ENCODE measurements at places on chromosomes 12 and 14. TPM values are rescaled to one million over a fixed set of nuclear protein-coding genes. Genes with fewer than 3 reads are reported as not detected.

GRCh38 chr12:26551385-26551784, 281.6 kb downstream of the ITPR2 start:
- DNase-seq, result no peak

DNA sequence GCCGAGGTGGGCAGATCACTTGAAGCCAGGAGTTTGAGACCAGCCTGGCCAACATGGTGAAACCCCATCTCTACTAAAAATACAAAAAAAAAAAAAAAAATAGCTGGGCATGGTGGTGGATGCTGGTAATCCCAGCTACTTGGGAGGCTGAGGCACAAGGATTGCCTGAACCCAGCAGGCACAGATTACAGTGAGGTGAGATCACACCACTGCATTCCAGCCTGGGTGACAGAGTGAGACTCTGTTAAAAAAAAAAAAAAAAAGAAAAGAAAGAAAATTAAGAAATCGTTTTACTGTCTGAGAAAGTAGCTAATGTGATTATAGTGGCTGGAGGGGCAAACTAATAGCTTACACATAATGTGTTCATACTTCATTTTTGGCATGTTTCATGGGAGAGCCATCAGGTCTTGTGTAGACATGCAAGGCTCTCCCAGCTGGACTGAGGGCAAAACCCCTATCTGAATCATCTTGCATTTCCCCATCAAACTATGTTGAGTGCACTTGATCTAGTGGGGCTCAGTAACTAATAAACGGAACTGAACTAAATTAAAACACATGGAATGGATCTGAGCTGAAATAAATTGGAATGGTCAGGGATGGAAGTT, 16.2 kb downstream of the KIF21A start:
- no peak for DNase-seq

DNA sequence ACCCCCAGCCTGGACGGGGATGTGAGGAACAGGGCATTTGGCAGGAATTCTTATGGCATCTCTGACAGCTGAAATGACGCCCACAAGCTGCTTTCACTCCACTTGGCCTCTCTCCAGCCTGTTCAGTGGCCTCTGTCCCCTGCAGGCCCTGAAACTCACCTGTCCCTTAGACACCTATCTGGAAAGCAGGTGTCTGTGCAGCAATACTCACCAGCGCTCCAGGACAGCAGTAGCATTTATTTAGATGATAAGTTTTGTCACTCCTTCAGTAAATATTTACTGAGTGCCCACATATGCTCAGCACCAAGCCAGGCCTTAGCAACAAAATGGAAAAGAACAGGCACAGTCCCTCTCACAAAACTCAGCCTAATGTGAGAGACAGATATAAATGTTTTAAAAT, 311.1 kb upstream of the FKBP4 start:
- DNase-seq, result no peak

The IQSEC3 gene
- not detected for total RNA-seq

DNA sequence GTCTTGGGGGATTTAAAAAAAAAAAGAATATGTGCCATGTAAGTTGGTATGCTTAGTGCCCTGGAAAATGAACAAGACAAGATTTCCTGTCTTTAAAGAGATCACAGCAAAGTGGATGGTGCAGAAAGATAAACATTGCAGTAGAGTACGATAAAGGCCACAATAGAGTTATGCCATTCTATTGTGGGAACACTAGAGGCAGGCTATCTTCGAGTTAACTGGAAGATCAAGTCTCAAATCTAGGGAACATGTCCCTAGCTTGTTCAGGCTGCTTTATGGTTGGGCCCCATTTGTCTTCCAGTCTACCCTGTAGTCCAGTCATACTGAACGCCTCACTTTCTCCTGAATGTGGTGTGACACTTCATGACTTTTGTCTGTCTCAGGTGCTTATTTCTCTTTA, 18.7 kb upstream of the CCT2 start:
- no peak for DNase-seq

GRCh38 chr12:126912111-126912510, 1354.9 kb upstream of the TMEM132C start:
- DNase-seq, result no peak

DNA sequence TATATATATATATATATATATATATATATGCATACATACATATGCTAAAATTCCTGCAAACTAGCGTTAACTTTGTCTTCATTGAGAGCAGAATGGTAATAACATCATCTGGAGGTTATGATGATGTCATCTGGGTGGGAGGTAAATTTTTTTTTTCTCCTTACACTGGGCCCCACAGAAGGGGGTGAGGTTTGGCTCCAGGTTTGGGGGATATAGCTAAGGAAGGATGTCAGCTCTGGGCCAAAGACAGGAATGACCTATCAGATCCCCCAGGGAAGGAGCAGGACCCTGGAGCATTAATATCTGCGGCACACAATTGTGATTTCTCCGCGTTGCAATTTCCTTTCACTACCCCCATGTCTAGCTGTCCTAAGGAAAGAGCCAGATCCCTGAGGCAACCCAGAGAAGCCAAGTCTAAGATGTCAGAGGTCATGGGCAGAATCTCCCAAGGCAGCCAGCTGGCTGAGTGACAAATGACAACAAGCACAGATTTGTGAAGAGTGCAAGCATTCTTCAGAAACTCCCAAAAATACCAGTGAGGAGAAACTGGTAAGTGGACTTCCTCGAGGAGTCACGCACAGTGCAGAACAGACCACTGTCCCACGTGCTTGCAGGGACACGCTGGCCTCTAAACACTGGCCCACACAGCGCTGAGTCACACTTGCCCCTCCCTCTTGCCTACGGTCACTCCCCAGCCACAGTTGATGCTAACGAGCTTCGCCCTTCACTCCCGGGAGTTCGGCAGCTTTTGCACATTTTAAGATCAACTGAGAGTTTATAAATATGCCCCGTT, 9.9 kb downstream of the UBC start:
- DNase-seq, result peak; percentile 85
